Thyroid gland (tissue), 4 donors: ENCODE measurements at places on chromosomes 16 and 17. TPM values are rescaled to one million over a fixed set of nuclear protein-coding genes. Genes with fewer than 3 reads are reported as not detected.

DNA sequence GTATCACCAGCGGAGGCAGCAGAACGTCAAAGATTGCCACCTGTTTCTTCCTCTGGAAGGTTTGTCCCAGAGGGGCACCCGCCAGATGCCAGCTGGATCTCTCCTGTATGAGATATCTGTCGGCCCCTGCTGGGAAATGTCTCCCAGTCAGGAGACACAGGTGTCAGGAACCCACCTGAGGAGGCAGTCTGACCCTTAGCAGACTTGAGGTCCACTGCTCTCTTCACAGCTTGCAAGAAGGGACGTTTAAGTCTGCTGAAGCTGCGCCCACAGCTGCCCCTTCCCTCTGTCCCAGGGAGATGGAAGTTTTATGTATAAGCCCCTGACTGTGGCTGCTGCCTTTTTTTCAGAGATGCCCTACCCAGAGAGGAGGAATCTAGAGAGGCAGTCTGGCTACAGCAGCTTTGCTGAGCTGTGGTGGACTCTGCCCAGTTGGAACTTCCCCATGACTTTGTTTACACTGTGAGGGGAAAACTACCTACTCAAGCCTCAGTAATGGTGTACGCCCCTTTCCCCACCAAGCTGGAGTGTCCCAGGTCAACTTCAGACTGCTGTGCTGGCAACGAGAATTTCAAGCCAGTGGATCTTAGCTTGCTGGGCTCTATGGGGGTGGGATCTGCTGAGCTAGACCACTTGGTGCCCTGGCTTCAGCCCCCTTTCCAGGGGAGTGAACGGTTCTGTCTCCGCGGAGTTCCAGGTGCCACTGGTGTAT, 92.9 kb downstream of the PHKB start:
- H3K36me3 ChIP-seq = peaks cover 5% of the 10 kb centered on the region
- H3K4me1 ChIP-seq = no peaks in the 10 kb centered on the region
- H3K27ac ChIP-seq = no peak overlapping the region
- no peak for DNase-seq
- H3K4me3 ChIP-seq = no peak overlapping the region

DNA sequence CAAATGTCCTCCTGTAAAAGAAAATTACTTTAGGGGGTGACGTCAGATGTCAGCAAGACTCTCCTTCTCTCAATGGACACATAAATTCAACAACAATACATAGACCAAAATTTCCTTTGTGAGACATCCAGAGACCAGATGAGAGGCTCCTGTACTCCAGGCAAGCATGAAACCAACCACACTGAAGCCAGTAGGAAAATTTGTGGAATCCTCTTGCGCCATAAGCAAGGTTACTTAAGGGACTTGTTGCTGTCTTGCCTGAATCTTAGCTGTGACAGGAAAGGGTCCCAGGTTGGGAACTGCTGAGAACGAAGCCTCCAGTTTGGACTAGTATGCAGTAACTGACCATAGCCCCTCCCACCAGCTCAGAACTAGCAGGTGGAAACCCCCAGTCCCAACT, 56.0 kb downstream of the CEP112 start:
- no peak overlapping the region for H3K27ac ChIP-seq
- DNase-seq = no peak
- H3K27me3 ChIP-seq = no peaks in the 10 kb centered on the region
- no peak overlapping the region for H3K4me3 ChIP-seq
- H3K36me3 ChIP-seq = no peaks in the 10 kb centered on the region

GRCh38 chr17:8287651-8288335, 677 bp upstream of the RANGRF start:
- peak; percentile 66 for DNase-seq
- H3K4me1 ChIP-seq = peaks cover 31% of the 10 kb centered on the region
- H3K27me3 ChIP-seq = no peaks in the 10 kb centered on the region
- H3K27ac ChIP-seq = peak overlapping the region; percentile 94
- H3K4me3 ChIP-seq = peak overlapping the region; percentile 58

GRCh38 chr16:84913315-84913714, 93.5 kb downstream of the CRISPLD2 start:
- no peaks in the 10 kb centered on the region for H3K27me3 ChIP-seq
- H3K4me1 ChIP-seq = no peaks in the 10 kb centered on the region
- no peak overlapping the region for H3K4me3 ChIP-seq
- H3K27ac ChIP-seq = no peak overlapping the region
- no peak for DNase-seq
- H3K36me3 ChIP-seq = no peaks in the 10 kb centered on the region

DNA sequence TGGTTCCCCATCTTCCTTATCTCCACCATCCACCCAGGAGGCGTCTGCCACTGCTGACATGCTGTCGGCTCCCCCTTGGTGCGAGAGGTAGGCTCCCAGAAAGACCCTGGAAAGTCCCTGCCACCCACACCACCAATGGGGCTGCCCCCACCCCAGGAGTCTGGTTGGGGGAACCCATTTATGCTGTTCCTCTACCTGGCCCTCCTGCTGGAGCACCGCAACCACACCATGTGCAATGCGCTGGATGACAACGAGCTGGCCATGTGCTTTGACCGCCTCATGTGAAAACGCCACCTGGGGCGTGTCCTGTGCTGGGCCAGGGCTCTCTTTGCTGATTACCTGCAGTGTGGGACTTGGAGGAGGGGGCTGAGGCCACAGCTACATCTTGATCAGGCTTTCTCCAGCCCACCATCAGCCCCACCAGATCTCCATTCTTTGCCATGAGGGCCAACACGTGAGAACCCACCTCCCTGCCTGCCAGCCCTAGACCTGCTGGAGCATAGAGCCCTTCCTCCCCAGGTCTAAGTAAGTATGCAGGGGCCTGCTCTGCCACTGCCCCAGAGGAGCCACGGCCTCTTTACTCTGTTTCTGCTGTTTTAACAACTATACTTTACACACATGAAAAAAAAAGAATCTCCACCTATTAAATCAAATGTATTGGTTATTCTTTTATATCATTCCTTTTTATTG, 7.9 kb upstream of the ALDH3A1 start:
- peaks cover 18% of the 10 kb centered on the region for H3K4me1 ChIP-seq
- no peaks in the 10 kb centered on the region for H3K27me3 ChIP-seq
- no peak overlapping the region for H3K4me3 ChIP-seq
- H3K36me3 ChIP-seq = no peaks in the 10 kb centered on the region
- H3K27ac ChIP-seq = no peak overlapping the region

- H3K27me3 ChIP-seq = no peaks in the 10 kb centered on the region
- H3K4me3 ChIP-seq = no peak overlapping the region
- H3K27ac ChIP-seq = no peak overlapping the region
- peak; percentile 23 for DNase-seq
- H3K4me1 ChIP-seq = peaks cover 9% of the 10 kb centered on the region
- H3K36me3 ChIP-seq = no peaks in the 10 kb centered on the region
Measured at GRCh38 chr16:50251375-50252081, 14.8 kb upstream of the ADCY7 start.

DNA sequence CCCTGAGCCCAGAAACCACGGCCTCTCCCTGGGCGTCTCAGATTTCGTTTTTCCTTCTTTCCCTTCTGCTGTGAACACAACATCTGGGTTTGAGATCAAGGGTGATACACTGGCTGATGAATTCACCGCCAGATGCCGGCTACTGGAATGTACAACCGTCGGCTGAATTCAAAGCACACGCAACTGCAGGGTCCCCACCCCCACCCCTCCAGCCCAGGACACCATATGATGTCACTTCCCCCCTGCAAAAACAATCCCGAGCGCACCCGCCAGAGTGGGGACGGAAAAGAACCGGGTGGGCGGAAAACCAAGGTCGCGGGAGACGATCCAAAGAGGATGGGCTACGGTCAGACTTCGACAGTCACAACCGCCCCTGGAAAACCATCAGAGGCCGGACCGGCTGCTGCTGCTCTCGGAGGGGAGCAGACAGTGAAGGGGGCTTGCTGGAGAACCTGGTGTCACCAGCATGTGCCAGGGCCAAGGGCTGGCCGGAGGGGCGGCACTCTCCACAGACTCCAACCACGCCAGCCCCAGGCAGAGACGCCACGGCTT, 23.3 kb downstream of the CEP295NL start:
- no peaks in the 10 kb centered on the region for H3K27me3 ChIP-seq
- H3K36me3 ChIP-seq = no peaks in the 10 kb centered on the region
- DNase-seq = peak; percentile 40

GRCh38 chr17:29566473-29567303, at the start of gene ABHD15:
TSS of gene ABHD15 (minus strand) at chr17:29567037. CDS start at chr17:29566966, 71 bp downstream.
- peaks cover 4% of the 10 kb centered on the region for H3K36me3 ChIP-seq
- H3K4me1 ChIP-seq = peaks cover 14% of the 10 kb centered on the region
- peak; percentile 80 for DNase-seq
- peak within 1 kb of the TSS; percentile 42 for H3K4me3 ChIP-seq
- no peaks in the 10 kb centered on the region for H3K27me3 ChIP-seq

- peaks cover 21% of the 10 kb centered on the region for H3K4me1 ChIP-seq
- peak overlapping the region; percentile 65 for H3K27ac ChIP-seq
- H3K4me3 ChIP-seq = no peak overlapping the region
Measured at GRCh38 chr16:11687601-11688519, 19.6 kb downstream of the SNN start.

CES3 gene
- total RNA-seq = 0.13 TPM

TMC6 gene
- total RNA-seq = 22.8 TPM

SHCBP1 gene
- total RNA-seq = not detected

- no peaks in the 10 kb centered on the region for H3K4me1 ChIP-seq
- H3K36me3 ChIP-seq = no peaks in the 10 kb centered on the region
- no peak overlapping the region for H3K27ac ChIP-seq
- no peak for DNase-seq
Measured at GRCh38 chr17:73436954-73437353, 125.2 kb upstream of the CDC42EP4 start.

DNA sequence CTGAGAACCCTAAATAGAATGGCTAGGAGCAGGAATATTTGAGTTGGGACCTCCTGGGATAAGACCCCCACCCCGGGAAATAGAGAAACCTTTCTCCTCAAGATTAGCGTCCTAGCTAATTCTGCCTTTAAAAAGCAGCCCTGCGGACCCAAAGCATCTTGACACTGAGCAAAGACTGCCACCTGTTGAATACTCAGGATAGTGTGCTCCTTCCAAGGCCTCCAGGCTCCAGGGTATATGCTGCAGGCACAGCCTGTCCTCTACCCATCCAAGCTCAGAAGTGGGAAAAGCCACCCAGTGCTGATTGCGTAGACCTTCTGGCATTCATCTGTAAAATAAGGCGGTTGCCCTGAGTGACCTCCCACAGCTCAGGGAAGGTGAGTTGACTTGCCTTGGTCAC, 456.2 kb upstream of the DYNLRB2 start:
- no peaks in the 10 kb centered on the region for H3K27me3 ChIP-seq
- H3K27ac ChIP-seq = no peak overlapping the region
- no peak overlapping the region for H3K4me3 ChIP-seq

DNA sequence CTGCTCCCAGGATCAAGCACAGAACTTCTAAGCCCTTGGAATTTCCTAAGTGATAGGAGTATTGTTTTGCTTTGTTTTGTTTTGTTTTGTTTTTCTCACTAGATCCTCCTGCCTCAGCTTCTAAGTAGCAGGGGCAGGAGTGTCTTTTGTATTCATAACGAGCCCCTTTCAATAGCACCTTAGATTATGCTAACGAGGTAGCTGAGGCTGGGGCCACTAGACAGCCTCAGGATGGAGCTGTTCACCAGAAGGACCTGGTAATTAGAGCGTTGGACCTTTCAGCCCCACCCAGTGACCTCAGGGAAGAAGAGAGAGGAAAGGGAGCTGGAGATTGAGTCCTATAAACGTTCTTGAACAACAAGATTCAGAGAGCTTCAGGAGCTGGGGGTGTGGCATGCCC, 43.6 kb downstream of the IKZF3 start:
- H3K27ac ChIP-seq = no peak overlapping the region
- H3K36me3 ChIP-seq = no peaks in the 10 kb centered on the region
- DNase-seq = no peak
- H3K4me3 ChIP-seq = no peak overlapping the region

- H3K27me3 ChIP-seq = no peaks in the 10 kb centered on the region
- no peak overlapping the region for H3K4me3 ChIP-seq
- H3K4me1 ChIP-seq = no peaks in the 10 kb centered on the region
- no peak overlapping the region for H3K27ac ChIP-seq
- peaks cover 5% of the 10 kb centered on the region for H3K36me3 ChIP-seq
Measured at GRCh38 chr16:879986-880385, 79.5 kb upstream of the GNG13 start.

MT1A gene
- 23.6 TPM for total RNA-seq

DNA sequence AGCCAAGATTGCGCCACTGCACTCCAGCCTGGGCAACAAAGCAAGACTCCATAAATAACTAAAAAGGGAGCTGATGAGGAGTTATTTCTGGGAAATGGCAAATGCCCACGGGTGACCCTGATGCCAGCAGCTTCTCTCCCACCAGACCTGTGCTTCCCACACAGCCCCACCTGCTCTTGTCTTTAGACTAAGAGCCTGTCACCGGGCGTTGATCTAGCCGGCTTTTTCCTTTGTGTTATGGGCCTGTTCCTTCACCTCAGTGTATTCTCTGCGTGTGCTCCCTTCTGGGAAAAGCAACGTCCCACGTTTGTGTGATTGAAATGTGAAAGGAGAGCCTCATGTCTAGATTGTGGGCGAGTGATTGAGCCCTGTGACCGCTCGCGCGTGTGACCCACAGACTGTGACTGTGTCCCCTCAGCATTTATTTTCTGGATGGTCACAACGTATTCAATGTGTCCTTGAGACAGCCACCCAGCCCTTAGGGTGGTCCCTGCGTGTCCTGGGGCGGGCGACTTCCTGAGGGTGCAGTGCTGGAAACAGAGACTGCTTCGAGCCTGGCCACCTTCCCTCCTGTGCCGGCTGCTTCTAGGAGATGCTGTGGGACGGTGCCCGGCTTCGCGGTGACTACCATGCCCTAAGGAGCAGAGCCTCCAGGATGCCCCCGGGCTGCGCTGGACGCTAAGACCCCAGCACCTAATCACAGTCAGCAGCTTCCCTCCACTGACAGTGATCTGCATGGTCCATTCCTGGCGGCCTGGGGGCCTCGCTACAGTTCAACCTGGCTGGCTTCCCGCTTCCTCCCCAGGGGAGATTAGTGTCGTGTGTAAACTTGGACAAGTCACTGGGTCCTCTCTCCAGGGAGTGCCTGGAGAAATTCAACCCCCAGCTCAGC, 7.8 kb upstream of the RNPS1 start:
- H3K4me3 ChIP-seq = no peak overlapping the region
- H3K4me1 ChIP-seq = no peaks in the 10 kb centered on the region
- H3K27ac ChIP-seq = no peak overlapping the region
- DNase-seq = no peak
- H3K36me3 ChIP-seq = peaks cover 6% of the 10 kb centered on the region

GRCh38 chr17:82865774-82866395, 26.1 kb upstream of the ZNF750 start:
- H3K36me3 ChIP-seq = no peaks in the 10 kb centered on the region
- H3K4me1 ChIP-seq = peaks cover 25% of the 10 kb centered on the region
- peak overlapping the region; percentile 47 for H3K27ac ChIP-seq
- H3K4me3 ChIP-seq = no peak overlapping the region
- DNase-seq = no peak
- no peaks in the 10 kb centered on the region for H3K27me3 ChIP-seq
